NCI-H2227 treated with DMSO at 0.1 percent for 48 hours (cell line): ENCODE measurements at places on chromosomes 11 and 22.

DNA sequence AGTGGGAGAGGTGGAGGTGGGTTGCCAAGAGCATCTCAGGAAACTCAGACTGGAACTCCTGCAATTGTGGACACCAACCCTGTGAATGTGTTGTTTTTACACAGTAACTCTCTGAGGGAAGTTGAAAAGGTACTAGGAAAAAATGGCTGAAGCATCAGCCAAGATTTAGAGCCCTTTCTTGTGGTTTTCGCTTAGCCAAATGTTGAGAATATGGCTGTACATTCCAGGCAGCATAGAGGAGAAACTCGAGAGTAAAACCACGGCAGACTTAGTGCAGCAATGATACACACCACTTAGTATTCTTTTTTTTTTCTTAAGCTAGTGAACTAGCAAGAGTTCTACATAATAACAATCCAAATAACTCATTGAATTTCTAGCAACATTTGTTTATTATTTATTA is 309.7 kb upstream of the MTNR1B start:
- DNase-seq, result no peak

- DNase-seq, result no peak
These were observed 160.3 kb upstream of the PDGFD start for GRCh38 chr11:104324276-104324675.

GRCh38 chr22:32752326-32752725 is 49.2 kb upstream of the TIMP3 start:
- no peak for DNase-seq

DNA sequence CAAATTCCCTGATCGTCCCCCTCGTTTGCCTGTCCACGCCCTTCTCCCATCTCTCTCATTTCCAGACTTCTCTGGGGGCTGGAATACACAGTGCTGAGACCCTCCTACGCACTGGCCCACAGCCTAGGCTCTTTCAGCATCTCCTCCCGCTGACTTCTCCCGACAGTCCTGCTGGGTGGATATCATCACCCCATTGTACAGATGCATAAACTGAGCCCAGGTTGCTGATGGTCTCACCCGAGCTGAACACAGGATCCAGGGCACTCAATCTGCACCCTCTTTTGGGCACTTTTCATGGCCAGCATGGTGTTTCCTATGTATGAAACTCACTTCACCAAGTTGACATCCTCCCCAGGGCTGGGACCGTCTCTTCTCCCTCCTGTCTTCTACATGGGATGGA is 31.7 kb upstream of the PICK1 start:
- no peak for DNase-seq

DNA sequence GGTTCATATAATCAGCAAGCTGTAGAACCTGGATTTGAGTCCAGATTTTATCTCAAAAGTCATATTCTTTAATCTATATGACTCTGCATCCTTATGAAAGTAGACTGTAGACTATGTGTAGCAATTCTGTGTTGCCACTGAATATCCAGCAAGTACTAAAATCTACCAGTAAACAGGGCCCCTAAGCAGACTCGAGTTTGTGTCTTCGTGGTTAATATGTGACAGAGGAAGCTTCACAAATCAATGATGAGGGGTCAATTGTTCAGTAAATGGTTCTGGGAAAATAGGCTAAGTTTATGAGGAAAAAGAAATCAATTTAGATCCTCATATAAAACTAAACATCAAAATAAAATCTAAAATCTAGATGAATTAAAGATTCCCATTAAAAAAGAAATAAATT is 648.5 kb upstream of the KIRREL3 start:
- no peak for DNase-seq

DNA sequence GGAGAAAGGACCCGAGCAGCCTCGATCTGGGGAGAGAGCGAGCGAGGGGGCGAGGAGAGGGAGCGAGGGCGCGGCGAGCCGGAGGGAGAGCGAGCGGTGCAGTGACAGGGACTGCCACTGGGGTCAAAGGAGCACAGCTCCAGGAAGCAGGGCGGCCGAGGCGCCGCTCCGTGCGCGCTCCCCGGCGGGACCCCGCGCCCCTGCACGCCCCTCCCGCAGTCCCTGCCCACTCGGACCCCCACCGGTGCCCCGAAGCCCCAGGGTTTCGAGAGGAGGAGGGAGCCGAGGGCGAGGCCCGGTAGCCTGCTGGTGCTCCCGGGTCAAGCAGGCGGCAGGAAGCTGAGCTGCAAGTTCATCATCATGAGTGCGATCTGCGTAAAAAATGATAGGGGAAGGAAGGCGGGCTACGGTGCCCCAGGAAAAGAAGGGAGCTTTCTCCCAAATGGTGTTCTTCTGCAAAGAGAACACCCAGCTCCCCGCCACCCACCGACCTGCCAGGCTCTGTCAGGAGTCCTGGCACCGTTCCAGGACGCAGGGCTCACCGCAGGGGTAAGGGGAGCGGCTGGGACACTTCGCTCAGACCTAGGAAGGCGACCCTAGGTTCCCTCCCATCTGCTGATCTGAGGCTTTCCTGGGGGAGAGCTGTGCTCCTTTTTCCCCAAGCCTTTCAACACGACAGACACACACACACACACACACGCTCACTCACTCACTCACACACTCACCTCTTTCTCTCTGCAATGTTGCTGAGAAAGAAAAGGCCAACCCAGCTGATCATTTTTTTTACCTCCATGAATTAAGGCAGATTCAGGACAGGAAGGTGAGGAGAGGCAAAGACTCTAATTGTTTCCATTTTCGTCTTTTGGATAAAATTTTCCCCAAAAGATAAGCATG is at the start of gene MPPED2:
TSS of gene MPPED2 (minus strand) at position 103 of the 894 bp plus-strand sequence. CDS start 5,980 bp downstream, outside the sequence.
- no peak for DNase-seq

- DNase-seq, result no peak
These were observed 6.3 kb downstream of the GRK2 start for GRCh38 chr11:67272327-67273259.

- DNase-seq, result no peak
These were observed 32.6 kb upstream of the TMEM123 start for GRCh38 chr11:102485095-102485722.

GRCh38 chr11:63622323-63622722 is 8.1 kb upstream of the PLAAT3 start:
- no peak for DNase-seq

DNA sequence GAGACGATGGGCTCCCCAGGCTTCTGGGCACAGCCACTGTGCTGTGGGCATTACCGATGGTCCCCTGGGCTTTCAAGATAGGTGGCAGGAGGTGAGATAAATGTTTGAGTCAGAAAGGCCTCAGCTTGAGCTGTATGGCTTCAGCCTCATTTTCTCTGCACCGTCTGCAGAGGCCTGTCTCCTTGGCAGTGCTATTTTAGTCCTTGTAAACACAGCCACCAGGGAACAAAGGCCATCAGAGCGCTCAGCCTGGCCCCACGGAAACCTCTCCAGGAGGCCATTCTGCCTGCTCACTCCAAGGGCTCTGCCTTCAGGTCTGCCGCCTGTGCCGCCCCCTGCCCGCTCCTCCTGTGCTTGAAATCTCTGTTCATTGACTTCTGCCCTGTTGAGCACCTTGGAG is 1424.9 kb downstream of the TBC1D22A start:
- DNase-seq, result no peak

- DNase-seq, result no peak
These were observed 2.6 kb downstream of the KCNK7 start for GRCh38 chr11:65592858-65593517.

GRCh38 chr22:39283322-39284141 is 35.9 kb downstream of the RPL3 start:
- no peak for DNase-seq

DNA sequence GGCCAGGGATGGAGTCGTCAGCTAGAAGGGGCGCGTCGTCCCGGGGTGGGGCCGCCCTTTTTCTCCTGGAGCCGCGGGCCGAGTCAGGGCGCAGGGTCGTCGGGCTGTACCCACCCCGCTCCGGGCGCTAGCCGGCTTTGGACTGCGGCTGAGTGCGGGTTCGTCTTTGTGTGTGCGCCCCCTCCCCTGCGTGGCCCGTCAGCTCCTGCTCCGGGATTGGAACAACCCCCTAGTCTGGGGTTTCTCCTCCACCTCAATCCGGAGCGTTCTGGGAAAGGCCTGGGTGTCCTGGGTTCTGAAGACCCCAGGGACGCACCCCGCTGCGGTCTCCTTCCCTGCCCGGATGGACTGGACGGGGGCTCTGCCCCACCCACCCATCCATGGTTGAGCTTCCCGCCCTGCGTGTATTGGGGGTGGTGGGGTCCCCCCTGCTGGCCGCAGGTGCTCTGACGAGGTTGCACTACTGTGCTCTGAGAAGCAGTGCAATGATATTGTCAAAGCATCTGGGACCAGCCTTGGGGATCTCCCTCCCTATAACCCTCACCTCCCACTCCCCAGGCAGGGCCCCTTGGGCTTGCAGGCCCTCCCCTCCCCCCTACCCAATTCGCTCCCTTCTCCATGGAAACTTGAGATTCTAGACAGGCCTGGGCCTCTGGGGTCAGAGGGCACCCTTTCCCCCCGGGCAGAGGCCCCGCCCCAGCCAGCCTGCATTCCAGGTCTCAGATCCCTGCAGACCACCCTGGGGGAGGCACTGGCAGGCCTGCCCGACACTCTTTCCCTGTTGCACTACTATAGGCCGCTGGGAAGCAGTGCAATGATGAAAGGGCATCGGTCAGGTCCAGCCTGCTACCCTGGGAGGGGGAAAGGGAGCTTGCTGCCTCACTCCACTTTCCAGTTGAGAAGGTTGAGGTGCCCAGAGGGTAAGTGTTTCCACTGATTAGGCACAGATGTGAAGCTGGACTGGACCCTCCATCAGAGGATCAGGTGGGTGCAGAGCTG is 10.7 kb downstream of the SDF2L1 start:
- DNase-seq, result no peak

DNA sequence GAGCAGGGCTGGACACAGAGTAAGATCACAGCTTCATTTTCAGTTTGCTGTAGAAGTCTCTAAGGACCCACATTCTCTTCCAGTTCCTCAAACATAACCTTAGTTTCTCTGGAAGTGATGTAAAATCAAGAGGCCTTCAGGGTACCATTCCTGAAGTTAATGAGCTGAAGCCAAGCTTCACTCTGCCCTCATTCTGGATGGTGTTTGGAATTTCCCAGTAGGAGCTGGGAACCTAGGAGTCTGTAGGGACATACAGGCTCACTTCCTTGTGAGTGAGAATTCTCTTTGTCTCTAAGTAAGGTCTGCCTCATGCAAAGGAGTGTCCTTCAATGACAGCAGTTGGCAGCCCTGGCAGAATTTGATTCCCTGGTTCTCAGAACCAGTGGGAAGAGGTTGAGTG is 142.4 kb upstream of the NARS2 start:
- DNase-seq, result no peak

DNA sequence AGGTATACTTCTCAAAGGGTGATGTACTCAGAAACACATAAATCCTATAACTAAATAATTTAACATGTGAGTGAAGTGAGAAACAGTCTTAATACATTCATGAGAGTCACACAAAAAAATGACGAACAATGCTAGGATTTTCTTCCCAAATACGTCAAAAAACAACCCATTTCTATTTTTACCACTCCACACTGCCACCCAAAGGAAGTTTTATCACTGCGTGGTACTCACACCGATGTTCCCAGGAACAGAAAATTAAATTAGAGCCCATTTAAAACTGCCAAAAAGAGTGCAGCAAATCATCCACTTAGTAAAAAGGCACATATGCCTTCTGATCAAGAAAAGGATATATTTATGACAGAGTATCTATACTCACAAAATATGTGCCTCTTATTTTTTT is 710.9 kb upstream of the FAT3 start:
- no peak for DNase-seq

DNA sequence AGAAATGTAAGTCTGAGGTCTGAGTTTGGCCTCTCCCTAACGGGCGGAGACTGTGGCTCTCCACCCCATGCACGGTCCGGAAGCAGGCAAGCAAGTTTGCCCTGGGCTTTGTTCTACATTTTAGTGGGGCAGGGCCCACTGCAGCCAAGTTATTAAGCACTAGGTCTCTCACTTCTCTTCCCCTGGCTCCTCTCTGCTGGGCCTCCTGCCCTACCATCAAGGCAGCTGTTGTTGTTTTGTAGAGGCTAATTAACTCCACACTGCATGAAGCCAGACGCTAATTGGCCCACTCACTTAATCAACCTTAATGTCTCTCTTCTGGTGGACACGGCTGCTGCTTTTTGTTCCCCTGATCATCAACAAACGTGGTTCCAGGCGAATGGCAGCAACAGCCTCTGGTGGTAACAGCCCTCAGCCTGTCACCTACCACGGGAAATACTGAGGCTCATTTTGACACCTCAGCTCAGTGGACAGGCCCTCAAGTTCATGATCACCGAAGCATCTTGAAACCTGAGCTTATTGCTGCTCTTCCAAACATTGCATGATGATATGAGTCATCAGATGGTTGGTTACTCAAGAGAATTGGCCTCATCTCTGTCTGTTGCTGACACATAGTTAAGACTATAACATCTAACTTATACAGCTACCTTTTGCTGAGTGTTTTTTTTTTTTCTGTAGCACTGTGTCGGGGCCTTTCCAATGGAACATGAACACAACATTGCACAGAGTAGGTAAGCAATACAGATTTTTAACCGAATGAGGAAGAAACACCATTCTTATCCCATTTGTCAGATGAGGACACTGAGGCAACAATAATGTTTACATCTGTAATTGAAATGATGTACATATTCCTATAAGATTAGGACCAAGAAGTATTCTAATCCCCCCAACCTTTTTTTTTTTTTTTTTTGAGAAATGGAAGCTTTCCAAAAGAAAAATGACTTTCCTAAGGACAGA is 20.8 kb upstream of the LMO2 start:
- DNase-seq, result no peak

DNA sequence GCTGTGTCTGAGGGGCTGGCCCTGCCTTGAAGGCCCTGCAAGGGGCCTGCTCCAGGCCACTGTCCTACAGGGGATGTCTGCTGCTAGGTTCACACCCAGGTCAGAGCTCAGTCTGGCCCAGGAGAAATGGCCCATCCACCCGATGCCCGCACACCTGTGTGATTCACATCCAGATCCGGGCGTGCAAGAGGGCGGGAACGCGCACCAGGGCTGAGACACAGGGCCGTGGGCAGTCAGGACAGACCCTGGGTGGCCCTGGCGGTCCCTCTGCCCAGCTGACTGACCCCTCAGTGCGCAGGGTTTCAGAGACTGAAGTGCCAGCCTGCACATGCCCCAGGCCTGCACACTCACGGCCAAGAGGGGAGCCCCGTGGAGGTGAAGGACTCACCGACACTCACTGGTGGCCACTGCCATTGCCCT is 7.4 kb downstream of the TOLLIP start:
- DNase-seq, result no peak

GRCh38 chr11:60241786-60242185 is 1.2 kb downstream of the MS4A4E start:
- DNase-seq, result no peak
